Hematopoietic multipotent progenitor cell treated with erythropoietin and hydrocortisone succinate and interleukin-3 and kit ligand, for 8 days (in vitro differentiated cells): ENCODE measurements at places on chromosomes 16 and 17.
A peak's percentile ranks its signal among the peaks of the same experiment; 100 is the strongest.

GRCh38 chr16:84785843-84786581 lies 33.8 kb upstream of the CRISPLD2 start:
- DNase-seq, result peak; percentile 61

DNA sequence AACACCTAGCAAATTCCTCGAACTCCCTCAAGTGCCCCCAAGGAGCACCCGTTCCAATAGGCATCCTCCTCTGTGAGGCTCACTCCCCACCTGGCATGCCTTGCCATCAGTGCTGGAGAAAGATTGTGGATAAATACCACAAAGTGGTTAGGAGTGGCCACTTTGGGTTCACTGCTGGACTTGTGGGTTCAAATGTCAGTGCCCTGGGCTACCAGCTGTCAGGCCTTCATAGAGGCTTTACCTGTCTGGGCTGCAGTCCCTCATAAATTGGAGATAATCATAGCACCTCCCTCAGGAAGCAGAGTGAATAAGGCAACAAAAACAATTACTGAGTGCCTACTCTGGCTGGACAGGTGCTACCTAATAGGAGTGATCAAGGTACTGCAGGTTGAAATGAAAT lies 1.5 kb upstream of the SYT17 start:
- DNase-seq, result peak; percentile 2

DNA sequence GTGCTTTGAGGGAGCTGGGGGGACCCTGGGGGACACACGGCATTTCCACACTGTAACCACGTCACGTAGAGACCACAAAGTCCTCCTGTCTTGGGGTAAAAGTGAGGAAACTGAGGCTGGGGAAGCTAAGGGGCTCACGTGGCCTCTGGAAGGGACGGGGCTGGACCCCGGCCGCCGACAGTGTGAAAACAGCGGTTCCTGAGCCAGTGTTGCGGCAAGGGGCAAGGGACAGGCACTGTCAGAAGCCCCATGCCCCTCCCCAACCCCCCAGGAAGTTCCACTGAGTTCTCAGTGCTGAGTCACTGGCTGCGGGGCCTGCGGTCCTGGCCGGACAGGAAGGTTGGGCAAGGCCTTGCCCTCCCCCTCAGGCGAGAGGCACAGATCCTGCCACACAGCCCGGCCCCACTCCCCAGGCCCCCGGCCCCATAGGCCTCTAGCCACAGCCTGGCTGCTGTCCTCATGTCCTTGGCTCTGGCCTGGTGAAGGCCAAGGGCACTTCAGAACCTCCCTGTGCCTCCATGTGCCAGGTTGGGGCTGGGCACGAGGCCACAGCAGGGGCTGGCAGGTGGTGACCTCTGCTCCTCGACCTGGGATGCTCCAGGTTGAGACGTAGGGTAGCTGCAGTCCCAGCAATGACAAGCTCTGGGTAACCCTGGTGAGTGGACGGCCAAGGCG lies 5.0 kb upstream of the CCDC57 start:
- peak; percentile 54 for DNase-seq

DNA sequence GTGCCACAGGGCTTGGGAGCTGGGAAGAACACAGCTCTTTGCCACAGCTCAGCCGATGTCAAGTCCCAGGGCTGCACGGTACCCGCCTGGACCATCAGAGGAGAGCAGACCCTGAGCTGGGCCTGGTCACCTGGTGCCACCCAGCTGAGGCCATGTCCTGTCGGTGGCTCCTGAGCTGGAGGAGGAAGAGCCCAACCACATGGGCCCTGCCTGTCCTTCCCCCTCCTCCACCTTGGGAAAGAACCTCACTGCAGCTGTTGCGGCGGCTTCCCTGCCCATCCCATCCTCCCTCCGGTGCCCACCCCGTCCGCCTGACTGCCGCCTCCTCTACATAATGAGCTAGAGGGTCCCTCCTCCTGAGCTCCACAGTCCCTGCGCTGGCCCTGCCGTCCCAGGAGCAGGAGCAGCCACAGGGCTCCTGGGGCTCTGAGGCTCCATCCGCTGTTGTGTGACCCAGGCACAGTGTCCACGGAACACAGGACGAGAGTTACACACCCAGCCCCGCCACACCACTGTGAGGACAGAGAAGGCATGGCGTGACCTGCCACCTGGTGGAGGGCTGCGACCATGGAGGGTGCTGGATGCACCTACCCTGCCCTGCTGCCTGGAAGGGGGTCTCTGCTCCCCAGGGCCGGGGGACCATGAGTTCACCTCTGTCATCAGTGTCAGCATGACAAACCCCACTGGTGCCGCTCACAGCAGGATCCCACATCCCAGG lies 21.4 kb upstream of the CHMP6 start:
- DNase-seq, result peak; percentile 19
